Activated CD8-positive, alpha-beta T cell treated with anti-CD3 and anti-CD28 coated beads, Interleukin-2, amount 10 ng/mL, durations not matched to agents 7 days and 5 days (primary cell): ENCODE measurements at places on chromosomes 3 and 15. TPM values are rescaled to one million over a fixed set of nuclear protein-coding genes. Genes with fewer than 3 reads are reported as not detected.

APH1B gene
- 9.1 TPM for total RNA-seq

EEF1AKMT4 gene
- 4.7 TPM for total RNA-seq

C3orf22 gene
- not detected for total RNA-seq

DNA sequence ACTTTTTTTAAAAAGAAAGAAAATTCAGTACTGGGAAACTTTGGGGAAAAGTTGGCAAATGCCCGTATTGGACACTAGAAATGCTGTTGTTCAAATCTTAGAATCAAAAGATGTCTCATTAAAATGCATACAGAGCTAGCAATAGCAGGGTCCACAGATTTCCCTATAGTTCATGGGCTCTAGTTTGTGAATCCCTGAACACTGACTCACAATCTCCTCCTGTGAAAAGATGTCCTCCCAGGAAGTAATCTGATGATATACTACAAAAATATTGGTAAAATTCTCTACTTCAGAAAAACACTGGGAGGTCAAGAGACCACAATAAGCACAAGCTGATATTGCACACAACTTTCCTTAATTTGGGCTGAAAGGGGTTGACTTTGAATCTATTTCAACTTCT lies 568.4 kb upstream of the ZNF385D start:
- no peak overlapping the region for H3K27ac ChIP-seq
- no peak for DNase-seq
- no peaks in the 10 kb centered on the region for H3K27me3 ChIP-seq
- no peak overlapping the region for H3K4me3 ChIP-seq
- H3K4me1 ChIP-seq = no peaks in the 10 kb centered on the region

DNA sequence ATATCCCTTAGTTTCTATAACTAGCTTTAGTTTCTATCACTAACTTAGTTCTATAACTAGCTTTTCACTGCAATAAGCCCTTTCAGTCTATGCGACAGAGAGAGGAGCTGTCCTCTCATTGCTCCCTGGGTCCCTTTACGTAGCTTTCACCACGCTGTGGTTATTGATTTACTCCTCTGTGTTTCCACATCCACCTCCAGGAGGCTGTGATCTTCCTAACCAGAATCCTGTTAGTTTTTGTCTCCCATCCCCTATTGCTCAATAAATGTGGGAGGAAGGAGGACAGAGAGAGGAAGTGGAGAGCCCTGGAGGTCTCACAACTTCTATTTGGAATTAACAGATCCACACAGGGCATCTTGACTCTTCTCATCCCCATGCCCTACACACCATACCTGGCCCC lies 1036.1 kb downstream of the MCTP2 start:
- peaks cover 35% of the 10 kb centered on the region for H3K27me3 ChIP-seq
- H3K4me1 ChIP-seq = peaks cover 20% of the 10 kb centered on the region
- no peaks in the 10 kb centered on the region for H3K36me3 ChIP-seq
- no peak for DNase-seq
- no peak overlapping the region for H3K27ac ChIP-seq

DNA sequence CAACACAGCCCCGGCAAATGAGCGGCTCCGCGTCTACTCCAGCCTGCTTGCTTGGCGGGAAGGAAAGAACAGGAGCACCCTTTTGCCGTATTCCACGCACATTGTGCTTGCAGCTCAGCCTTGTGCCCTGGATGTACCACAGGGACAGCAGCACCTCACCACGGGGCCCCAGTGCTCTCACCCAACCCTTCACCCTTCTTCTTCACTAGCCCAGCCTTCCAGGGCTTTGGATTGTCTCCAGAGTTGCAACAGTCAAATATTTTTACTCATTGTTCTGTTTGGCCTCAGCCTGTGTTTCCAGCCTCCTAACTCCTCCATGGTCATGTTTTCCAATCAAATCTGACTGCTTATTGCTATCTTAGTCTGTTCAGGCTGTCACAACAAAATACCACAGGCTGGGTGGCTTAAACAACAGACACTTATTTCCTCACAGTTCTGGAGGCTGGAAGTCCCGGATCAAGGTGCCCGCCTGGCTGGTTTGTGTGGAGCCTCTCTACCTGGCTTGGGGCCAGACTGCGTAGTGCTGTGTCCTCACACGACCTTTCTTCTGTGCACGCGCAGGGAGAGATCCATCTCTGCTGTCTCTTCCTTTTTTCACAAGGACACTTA lies 79.2 kb upstream of the ABHD17C start:
- H3K4me1 ChIP-seq = no peaks in the 10 kb centered on the region
- DNase-seq = no peak
- no peaks in the 10 kb centered on the region for H3K36me3 ChIP-seq
- H3K4me3 ChIP-seq = no peak overlapping the region
- peaks cover 14% of the 10 kb centered on the region for H3K27me3 ChIP-seq

DNA sequence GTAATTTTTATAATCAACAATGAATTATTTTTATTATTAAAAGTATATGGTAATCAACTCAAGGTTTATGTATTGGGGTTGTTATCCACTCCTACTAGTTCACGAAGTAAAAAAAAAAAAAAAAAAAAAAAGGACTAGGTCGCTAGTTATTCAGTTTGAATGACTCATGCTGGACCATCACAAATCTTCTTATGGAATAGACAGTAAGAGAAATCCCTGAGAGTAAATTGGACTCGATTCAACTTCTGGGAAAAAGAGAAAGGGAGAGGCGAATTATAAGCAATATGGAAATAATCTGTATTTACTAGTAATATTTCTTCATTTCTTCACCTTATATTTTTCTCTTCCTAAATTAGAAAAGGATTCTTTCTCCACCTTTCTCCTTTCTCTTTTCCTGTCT lies 2.0 kb downstream of the MYEF2 start:
- DNase-seq = no peak
- H3K27me3 ChIP-seq = peaks cover under 1% of the 10 kb centered on the region
- H3K4me3 ChIP-seq = no peak overlapping the region
- H3K36me3 ChIP-seq = peaks cover 17% of the 10 kb centered on the region

- no peak for DNase-seq
- peaks cover 7% of the 10 kb centered on the region for H3K4me1 ChIP-seq
- no peak overlapping the region for H3K4me3 ChIP-seq
Observed at GRCh38 chr15:49471733-49472132, 48.7 kb downstream of the FGF7 start.

- H3K4me1 ChIP-seq = no peaks in the 10 kb centered on the region
- H3K4me3 ChIP-seq = no peak overlapping the region
- DNase-seq = no peak
- no peaks in the 10 kb centered on the region for H3K27me3 ChIP-seq
- H3K27ac ChIP-seq = no peak overlapping the region
Observed at GRCh38 chr3:136343873-136344555, 93.9 kb downstream of the PCCB start.

DNA sequence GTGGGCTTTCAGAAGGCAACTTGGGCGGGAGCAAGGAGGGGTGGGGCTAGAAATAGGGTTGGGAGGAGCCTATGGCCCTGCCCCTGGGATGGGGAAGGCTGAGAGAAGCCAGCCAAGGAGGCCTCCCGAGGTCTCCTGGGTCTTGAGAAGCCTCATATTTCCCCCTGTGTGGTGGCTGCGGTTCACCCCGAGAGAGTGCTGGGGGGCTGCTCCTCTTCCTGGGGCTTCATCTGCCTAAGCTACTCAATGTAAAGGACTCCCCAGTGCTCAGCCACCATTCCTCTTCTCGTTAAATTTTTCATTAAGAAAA lies 174.3 kb downstream of the SMAD6 start:
- H3K27me3 ChIP-seq = peaks cover 20% of the 10 kb centered on the region
- H3K36me3 ChIP-seq = no peaks in the 10 kb centered on the region
- no peak overlapping the region for H3K27ac ChIP-seq
- H3K4me3 ChIP-seq = no peak overlapping the region
- peak; percentile 9 for DNase-seq

- peaks cover 23% of the 10 kb centered on the region for H3K4me1 ChIP-seq
- peaks cover 5% of the 10 kb centered on the region for H3K27me3 ChIP-seq
- H3K27ac ChIP-seq = no peak overlapping the region
- H3K36me3 ChIP-seq = no peaks in the 10 kb centered on the region
Observed at GRCh38 chr15:65054333-65055200, 9.4 kb downstream of the SLC51B start.

GRCh38 chr3:27380433-27381357 lies 11.5 kb upstream of the NEK10 start:
- H3K36me3 ChIP-seq = peaks cover 18% of the 10 kb centered on the region
- H3K4me3 ChIP-seq = no peak overlapping the region
- DNase-seq = no peak
- no peaks in the 10 kb centered on the region for H3K27me3 ChIP-seq

DNA sequence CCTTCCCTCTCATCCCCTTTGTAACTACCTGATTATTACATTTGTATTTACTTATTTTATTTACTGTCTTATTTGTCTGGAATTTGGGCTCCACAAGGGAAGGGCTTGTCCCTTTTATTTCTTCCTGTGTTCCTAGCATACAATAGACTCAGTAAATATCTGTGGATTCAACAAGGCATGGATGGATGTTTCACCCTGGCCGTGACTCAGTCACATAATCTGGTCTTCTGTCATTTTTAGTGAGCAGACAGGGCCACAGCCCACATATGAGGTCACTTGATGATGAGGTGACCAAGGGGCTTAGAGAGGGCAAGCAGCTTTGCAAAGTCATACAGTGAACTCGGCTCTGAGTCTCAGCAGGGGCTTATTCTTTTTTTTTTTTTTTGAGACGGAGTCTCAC lies 7.8 kb upstream of the DAG1 start:
- H3K4me3 ChIP-seq = no peak overlapping the region
- no peak for DNase-seq
- no peaks in the 10 kb centered on the region for H3K36me3 ChIP-seq
- H3K27ac ChIP-seq = no peak overlapping the region
- H3K27me3 ChIP-seq = peaks cover 2% of the 10 kb centered on the region

DNA sequence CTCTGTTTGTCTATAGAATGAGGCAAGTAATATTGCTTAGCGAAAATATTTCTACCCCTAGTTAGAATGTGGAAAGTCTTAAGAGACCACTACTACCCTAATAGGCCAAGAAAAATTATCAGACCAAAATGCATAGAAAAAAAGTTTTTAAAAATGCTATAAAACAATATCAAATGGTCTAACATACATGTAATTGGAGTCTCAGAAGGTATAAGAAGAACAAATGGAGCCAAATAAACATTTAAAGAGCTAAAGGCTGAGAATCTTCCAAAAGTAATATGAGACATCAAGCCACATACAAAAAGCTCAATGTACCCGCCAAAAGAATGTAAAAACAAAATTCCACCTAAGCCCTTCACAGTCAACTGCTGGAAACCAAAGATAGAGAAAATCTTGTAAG lies 133.5 kb upstream of the GADL1 start:
- no peak overlapping the region for H3K27ac ChIP-seq
- peaks cover 4% of the 10 kb centered on the region for H3K4me1 ChIP-seq
- no peak overlapping the region for H3K4me3 ChIP-seq
- H3K27me3 ChIP-seq = no peaks in the 10 kb centered on the region
- H3K36me3 ChIP-seq = no peaks in the 10 kb centered on the region
- no peak for DNase-seq

GRCh38 chr3:113140876-113141275 lies 70.5 kb upstream of the BOC start:
- H3K4me3 ChIP-seq = no peak overlapping the region
- no peaks in the 10 kb centered on the region for H3K4me1 ChIP-seq
- peaks cover 7% of the 10 kb centered on the region for H3K27me3 ChIP-seq
- DNase-seq = no peak
- no peaks in the 10 kb centered on the region for H3K36me3 ChIP-seq
- H3K27ac ChIP-seq = no peak overlapping the region

DNA sequence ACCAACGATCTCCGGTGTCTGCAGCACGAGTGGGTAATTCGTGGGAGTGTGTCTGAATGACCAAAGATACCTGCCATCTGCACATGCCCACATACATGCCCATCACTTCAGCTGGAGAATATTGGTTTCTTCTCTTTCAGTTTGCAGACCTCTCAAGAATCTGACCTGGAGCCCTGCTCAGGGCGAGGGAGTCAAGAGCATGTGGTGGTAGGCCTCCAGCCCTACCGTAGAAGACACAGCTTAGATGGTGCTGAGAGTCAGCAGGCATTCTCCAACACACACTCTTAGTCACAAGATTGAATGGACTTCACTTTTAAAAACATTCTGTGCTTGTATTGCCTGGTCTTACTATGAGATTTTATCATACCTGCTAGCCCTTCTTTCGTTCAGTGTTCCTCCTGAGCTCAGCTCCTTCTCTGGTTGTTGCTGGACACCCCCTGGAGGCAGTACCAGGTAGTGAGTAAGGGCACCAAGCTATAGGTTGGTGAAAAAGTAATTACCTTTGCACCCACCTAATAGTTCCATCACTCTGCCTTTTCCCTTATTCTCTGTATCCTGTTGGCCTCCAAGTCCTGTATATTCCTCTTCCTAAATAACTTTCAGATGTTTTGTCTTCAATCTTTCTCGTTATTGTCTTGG lies 252.0 kb downstream of the CACNA2D3 start:
- no peaks in the 10 kb centered on the region for H3K36me3 ChIP-seq
- no peak overlapping the region for H3K27ac ChIP-seq
- H3K4me3 ChIP-seq = no peak overlapping the region
- H3K4me1 ChIP-seq = no peaks in the 10 kb centered on the region

DNA sequence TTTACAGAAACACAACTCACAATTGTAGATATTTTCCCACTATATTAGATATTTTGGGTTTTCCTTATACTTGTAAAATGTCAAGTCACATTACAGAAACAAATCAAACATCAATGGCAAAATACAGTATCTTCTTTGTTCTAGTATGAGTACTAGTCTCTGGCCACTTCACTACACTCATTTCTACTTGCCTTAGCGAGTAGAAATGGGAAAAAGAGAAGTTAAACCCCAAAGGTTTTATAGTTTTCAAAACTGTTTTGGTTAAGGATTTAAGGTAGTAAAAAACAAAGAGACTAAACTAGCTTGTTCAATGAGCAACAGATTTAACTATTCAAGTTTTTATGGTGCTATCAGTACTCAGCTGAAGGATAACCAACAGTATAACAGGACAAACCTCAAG lies 81.7 kb downstream of the BTD start:
- DNase-seq = no peak
- H3K4me1 ChIP-seq = no peaks in the 10 kb centered on the region
- no peak overlapping the region for H3K4me3 ChIP-seq
- peaks cover 41% of the 10 kb centered on the region for H3K36me3 ChIP-seq
- H3K27me3 ChIP-seq = no peaks in the 10 kb centered on the region

DNA sequence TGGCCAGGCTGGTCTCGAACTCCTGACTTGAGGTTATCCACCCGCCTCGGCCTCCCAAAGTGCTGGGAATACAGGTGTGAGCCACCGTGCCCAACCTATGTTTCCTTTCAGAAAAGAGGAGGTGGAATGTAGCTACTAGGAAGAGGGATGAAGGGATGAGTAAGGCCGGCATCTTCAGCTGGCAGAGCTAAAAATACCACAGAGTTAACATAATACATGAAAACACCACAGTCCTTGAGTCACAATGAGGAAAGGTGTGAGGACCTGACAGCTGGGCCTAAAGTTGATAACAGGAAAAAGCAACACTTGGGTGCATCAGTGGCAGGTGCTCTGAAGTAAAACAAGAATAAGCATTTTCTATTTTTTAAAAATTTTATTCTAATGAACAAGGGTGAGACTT lies 392.2 kb downstream of the DIPK2A start:
- no peaks in the 10 kb centered on the region for H3K27me3 ChIP-seq
- no peak for DNase-seq
- no peaks in the 10 kb centered on the region for H3K36me3 ChIP-seq
- no peaks in the 10 kb centered on the region for H3K4me1 ChIP-seq
- no peak overlapping the region for H3K4me3 ChIP-seq
- H3K27ac ChIP-seq = no peak overlapping the region
